ENCODE measurements at places on chromosomes 6 and 20.

GRCh38 chr20:32070690-32071213, 18.7 kb downstream of the HCK start:
- no peak for DNase-seq

- DNase-seq: no peak
These were observed 21.3 kb downstream of the RNF217 start for GRCh38 chr6:124983383-124984083.

- no peak for DNase-seq
These were observed 154.7 kb downstream of the ARHGAP18 start for GRCh38 chr6:129555206-129555832.

GRCh38 chr6:135176464-135176863, 4.6 kb upstream of the MYB start:
- no peak for DNase-seq

GRCh38 chr6:144953552-144954240, 668.6 kb downstream of the UTRN start:
- no peak for DNase-seq

GRCh38 chr6:40331545-40331944, 255.6 kb downstream of the LRFN2 start:
- DNase-seq: no peak

GRCh38 chr20:40956542-40957264, 71.9 kb upstream of the TOP1 start:
- DNase-seq: no peak

GRCh38 chr20:59676851-59677182, 72.5 kb downstream of the PHACTR3 start:
- DNase-seq: no peak

- DNase-seq: no peak
These were observed 33.1 kb downstream of the SRC start for GRCh38 chr20:37378785-37379598.

- no peak for DNase-seq
These were observed 8.5 kb downstream of the TPD52L2 start for GRCh38 chr20:63873477-63873971.

- DNase-seq: no peak
These were observed 55.9 kb upstream of the NUP153 start for GRCh38 chr6:17762651-17763050.

- DNase-seq: no peak
These were observed 17.5 kb upstream of the ZSCAN9 start for GRCh38 chr6:28207510-28208110.

- DNase-seq: no peak
These were observed 587.5 kb downstream of the CBLN4 start for GRCh38 chr20:55417836-55418235.

- DNase-seq: no peak
These were observed 104.5 kb downstream of the IBTK start for GRCh38 chr6:82143041-82143481.

All from NT2/D1 (cell line).